ENCODE measurements at places on chromosomes 12 and 14.

DNA sequence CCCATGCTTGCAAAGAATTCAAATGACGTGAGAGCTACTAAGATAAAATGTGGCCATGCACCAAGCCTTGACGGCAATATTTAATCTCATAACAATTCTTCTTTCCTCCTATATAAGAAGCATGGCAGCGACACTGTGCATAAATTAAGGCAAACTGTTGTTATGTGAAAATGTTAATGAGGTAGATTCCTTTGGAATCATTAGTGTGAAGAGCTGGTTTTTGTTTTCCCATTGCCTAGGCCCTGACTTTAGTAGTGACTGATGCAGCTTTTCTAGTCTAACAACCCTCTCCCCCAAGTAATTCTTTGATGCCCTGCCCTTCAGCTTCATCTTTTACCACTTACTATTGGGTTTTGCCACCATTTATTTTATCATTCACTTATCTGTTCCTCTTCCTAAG lies 10.6 kb upstream of the PSEN1 start:
- no peak for DNase-seq

- no peak for DNase-seq
These were observed 45.2 kb downstream of the DEGS2 start for GRCh38 chr14:100114109-100114765.

DNA sequence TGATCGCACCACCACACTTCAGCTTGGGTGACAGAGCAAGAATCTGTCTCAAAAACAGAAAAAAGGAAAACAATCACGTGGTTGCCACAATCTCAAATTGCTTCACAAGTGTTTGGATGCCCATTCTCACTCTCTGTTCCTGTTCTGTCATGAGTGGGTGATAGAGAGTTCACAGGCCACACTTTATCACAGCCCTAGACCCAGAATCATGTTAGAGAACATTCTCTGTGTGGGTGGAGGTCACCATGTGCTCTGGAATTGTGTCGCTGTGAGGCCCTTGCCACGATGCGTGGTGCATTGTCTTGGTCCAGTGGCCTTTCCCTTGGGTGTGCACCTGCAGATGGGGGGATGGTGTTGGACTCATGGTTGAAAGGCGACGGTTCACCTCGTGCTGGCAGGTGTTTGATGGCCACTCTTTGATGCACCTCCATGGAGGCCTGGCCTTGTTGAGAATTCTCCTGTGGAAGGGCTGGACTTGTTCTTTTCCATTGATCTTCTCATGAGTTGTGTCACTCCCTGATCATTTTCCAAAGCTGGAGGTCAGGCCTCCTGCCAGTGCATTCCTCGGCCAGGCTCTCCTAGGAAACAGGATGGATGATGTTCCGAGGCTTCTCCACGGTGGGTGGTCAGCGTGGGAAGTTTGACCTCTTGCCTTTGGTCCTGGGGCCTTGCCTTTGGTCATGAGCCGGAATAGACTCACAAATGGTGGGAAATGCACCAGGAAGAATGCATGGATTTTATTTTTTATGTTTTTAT lies 91.9 kb downstream of the SLC24A4 start:
- no peak for DNase-seq

DNA sequence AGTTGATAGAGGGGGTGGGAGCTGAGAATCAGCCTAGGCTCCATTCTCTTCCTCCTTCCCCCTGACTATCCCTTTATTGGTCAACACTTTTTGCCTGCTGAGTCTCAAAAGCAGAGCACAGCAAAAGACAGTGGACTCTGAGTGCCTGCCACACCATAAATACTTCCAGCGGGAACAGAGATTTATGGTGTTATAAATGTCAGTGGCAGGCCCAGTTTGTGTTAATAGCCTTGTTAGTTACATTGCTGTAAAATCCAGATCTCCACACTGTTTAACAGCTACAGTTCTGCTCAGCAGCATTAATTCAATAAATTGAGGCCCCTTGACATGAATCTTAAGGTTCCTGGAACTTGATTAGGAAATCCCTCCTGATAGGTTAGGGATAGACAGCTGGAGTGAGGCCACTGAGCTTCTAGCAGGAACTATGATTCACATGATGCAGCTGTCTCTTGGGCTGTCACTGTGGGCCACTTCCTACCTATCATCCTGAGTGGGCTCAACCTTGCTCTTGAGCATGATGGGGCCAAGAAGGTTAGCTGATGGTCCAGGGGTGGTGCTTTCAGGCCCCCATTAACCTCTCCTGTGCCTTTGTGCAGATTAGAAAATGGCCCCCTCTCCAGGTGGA lies 295.2 kb upstream of the SRRM4 start:
- DNase-seq, result no peak

GRCh38 chr12:81150382-81150781 lies 72.5 kb downstream of the ACSS3 start:
- no peak for DNase-seq

DNA sequence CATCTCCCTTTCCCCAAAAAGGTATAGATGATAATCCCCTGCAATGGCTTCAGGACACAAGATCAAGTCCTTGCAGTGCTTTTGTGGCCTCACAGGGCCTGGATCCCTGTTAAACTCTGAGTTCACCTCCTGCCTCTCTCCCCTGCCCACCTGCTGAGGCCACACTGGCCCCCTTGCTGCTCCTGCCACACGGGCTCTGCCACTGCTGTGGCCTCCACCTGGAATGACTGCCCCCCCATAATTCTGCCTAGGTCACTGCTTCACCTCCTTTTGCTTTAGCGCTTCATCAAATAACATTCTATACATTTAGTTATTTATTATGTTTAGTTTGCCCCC lies 653 bp upstream of the IFI27 start:
- no peak for DNase-seq

DNA sequence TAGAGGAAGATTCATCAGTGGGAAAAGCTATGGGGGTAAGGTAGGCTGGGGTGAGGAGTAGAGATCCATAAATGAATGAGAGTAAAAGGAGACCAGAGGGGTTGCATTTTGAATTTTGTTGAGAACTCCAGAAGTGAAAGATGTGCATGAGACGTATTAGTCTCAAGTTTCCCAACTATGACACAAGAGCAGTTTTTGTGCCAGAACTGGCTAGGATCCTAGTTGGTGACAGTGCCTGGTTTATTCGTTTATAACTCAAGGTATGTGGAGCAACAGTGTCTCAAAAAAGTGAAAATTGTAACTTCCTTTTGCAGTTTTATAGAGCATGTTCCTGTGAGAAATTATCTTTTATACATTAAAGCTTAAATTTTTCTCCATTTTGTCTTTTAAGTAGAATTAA lies 377.0 kb downstream of the NPAS3 start:
- DNase-seq, result no peak

DNA sequence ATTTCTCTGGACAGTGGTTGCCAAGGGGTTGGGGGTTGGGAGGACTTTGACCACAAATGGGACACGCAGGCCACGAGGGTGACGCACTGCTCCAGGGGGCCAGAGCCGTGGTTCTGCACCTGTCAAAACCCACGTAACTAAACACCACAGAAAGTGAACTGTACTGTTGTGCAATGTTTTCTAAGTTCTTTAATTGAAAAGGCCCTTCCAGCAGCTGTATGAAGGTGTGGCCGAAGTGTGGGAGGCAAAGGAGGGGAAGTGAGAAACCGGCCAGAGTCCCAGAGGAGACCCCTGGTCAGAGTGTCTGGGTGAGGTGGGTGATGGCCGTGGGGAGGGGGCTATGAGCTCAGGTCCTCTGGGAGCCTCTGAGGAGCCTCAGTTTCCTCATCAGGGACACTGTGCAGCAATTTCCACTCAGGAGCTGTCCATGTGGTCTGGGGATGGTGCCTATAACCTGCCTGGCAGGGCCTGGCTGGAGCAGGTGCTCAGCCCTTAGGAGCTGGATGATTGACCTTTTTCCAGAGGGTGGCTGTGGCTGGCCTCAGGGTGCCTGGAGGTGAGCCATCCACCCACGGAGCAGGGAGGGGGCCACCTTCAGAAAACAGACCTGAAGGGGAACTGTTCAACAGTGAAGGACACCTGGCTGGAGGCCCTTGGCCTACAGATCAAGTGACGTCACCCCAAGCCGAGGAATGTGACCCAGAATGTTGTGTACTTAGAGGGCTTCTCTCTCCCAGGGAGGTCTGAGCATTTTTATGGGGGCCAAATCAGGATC lies 9.8 kb upstream of the BDKRB2 start:
- no peak for DNase-seq

DNA sequence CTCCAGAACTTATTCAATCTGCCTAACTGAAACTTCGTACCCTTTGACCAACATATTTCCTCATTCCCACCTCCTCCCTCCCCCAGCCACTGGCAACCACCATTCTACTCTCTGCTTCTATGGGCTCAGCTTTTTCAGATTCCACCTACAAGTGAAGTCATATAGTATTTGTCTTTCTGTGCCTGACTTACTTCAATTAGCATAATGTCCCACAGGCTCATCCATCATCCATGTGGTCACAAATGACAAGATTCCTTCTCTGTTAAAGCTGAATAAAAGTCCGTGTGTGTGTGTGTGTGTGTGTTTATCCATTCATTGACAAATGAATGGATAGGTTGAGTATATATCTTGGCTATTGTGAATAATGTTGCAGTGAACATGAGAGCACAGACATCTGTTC lies 1.3 kb upstream of the C14orf39 start:
- DNase-seq, result no peak

- DNase-seq, result peak; percentile 63
These were observed 48.3 kb downstream of the TTLL5 start for GRCh38 chr14:75709207-75709812.

DNA sequence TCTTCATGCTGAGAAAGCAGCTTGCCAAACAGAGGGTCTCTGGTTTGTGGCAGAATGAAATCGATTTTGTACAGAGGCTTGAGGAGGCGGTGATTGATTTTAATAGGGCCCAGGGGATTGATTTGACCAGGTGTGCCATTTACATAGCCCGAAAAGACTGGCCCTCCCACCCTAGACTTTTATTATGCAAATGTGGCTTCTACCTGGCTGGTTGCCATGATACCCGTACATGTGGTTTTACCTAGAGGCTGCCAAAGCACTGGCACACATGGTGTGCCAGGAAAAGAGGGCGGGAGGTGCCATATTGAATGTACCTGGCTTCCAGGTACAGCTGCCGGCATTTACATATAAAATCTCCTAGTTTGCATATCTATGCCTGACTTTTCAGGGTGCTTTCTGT lies 18.0 kb upstream of the GUCY2C start:
- no peak for DNase-seq

GRCh38 chr14:92939699-92940098 lies 16.7 kb downstream of the CHGA start:
- no peak for DNase-seq

GRCh38 chr12:54277823-54278276 lies 2.1 kb downstream of the CBX5 start:
- no peak for DNase-seq

DNA sequence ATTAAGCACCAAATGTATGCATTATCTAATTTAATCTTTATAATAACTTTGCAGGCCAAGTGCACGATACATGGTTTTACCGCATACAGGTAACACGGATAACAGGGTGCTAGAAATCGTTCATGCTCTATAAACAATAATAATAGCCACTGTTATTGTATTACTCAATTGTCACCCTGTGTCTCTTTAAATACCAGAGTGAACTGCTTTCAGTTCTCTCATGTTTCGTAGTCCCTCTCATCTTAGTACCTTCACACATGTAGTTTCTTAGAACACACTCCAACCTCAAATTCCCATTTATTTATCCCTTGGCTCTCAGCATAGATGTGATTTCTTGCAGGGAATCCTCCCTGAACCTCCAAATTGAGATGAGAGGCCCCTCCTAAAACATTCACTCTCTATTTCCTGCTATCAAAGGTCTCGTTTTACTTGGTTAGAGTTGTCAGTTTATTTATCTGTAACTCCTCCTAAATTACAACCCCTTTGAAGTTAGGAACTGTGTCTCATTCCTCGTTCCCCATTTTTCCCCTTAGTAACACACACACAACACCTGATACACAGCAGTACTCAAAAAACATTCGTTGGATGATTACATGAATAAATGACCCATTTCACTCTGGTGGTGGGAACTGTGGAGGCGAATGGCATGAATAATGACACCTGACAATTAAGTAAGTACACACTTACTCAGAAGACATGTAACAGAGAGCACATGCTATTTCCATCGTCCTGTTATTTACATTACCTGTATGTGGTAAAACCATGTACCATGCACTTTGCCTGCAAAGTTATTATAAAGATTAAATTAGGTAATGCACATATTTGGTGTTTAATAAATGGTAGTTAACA lies 134.6 kb downstream of the BTG1 start:
- no peak for DNase-seq

DNA sequence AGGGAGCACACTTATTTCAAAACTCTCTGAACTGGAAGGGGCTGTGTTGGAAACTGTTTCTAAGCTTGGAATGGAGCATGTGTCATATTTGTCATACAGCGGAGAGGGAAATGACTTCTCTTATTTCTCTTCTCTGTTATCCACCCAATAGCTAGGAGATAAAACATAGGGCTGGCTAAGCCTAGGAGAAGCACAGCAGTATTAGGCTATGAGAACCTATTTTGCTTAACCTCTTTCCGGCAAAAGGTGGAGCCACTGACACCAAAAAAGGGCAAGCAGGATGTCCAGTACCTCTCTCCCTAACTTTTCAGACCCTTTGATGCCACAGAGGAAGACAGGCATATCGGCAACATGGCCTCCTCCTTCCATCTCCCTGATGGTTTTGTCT lies 148.3 kb downstream of the CRADD start:
- no peak for DNase-seq

DNA sequence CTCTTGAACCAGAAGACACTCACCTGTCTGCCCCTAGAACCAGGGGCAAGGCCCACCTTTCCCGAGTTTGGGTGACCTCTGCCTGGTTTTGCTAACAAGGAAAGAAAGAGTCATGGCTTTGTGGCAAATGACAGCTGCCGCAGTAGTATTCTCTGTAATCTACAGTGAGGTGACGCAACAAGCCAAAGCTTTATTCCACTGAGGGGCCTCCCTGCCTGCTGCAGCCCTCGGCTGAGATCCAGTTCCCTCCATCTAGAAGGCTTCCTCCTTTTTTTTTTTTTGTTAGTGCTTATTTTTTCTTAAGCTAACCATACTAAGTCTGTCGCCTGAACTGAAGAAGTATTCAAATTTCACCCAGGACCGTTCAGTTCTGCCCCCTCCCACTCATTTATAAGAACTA lies 142.3 kb upstream of the TMCC3 start:
- no peak for DNase-seq

GRCh38 chr12:128004383-128004938 lies 262.5 kb upstream of the TMEM132C start:
- no peak for DNase-seq

- DNase-seq, result no peak
These were observed 183.5 kb downstream of the ADGRD1 start for GRCh38 chr12:131137009-131137835.

All from activated T-cell treated with anti-CD3 and anti-CD28 coated beads, Interleukin-2, amount 50 U/mL, for 72 hours (primary cell).